ENCODE measurements at places on chromosomes 3 and 15. TPM values are rescaled to one million over a fixed set of nuclear protein-coding genes. Genes with fewer than 3 reads are reported as not detected.
A peak's percentile ranks its signal among the peaks of the same experiment; 100 is the strongest.

DNA sequence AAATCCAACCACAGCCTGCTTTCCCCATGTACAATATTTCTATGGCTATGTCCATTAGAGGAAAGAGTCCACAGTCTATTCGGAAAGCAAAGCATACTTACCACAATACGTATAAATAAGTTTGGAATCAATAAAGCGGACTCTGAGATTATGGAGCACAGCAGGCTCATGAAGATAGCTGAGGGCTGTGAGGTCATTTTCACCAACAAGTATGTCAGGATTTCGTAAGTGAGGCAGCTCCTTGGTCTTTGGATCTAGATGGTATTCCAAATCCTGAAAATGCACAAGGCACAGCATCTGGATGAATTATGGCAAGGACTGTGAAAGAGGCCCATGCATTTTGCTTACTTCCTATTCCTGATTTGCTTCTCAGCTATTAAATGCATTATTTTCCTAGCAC is 100.4 kb downstream of the MYO5A start:
- no peak for DNase-seq
- no peaks in the 10 kb centered on the region for H3K4me1 ChIP-seq
- no peak overlapping the region for H3K4me3 ChIP-seq
- no peaks in the 10 kb centered on the region for H3K27me3 ChIP-seq
- peaks cover 18% of the 10 kb centered on the region for H3K36me3 ChIP-seq

- H3K36me3 ChIP-seq, result no peaks in the 10 kb centered on the region
- DNase-seq, result no peak
- no peaks in the 10 kb centered on the region for H3K27me3 ChIP-seq
- H3K27ac ChIP-seq, result no peak overlapping the region
Measured at GRCh38 chr3:57717205-57717868, 24.5 kb upstream of the DENND6A start.

The WDR73 gene
- total RNA-seq, result 23.7 TPM

The GOLGA8N gene
- total RNA-seq, result 4.3 TPM

The GOLGB1 gene
- total RNA-seq, result 49.8 TPM

GRCh38 chr15:73295630-73296286 is 73.0 kb downstream of the HCN4 start:
- H3K27me3 ChIP-seq, result no peaks in the 10 kb centered on the region
- peak; percentile 42 for DNase-seq
- H3K4me1 ChIP-seq, result no peaks in the 10 kb centered on the region

DNA sequence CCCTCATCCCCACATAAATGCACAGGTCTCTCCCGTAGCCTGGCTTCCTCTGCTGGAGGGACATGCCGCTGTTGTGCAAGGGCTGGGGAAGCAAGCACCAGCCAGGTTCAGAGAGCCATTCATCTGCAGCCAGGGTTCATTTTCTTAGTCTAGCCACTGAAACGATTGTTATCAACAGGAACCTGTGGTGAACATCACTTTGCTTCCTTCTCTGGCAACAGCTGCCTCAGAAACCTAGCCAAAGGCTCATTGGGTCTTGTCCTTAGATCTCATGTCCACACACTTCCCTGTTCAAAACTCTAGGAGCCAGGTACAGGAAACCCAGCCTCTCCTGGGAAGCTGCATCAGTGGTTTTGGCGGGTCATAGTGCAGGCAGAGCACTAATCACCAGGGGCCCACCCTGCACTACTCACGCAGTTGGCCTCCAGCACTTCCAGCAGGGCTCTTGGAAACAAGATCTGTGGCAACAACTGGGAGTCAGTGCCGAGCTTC is 47.0 kb downstream of the OXNAD1 start:
- H3K4me1 ChIP-seq, result peaks cover 85% of the 10 kb centered on the region
- H3K4me3 ChIP-seq, result peak overlapping the region; percentile 1
- no peaks in the 10 kb centered on the region for H3K27me3 ChIP-seq
- peak overlapping the region; percentile 86 for H3K27ac ChIP-seq
- H3K36me3 ChIP-seq, result peaks cover 64% of the 10 kb centered on the region

The KCNMB3 gene
- total RNA-seq, result 0.70 TPM

The THRB gene
- not detected for total RNA-seq

DNA sequence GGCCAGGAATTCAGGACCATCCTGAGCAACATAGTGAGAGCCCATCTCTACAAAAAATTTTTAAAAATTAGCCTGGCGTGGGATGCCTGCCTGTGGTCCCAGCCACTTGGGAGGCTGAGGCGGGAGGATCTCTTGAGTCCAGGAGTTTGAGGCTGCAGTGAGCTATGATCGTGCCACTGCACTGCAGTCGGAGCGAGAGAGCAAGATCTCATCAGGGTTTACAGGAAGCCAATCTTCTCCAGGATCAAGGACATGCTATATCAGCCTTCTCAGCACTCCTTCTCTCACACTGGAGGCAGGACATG is 451 bp upstream of the STOML1 start:
- peaks cover 51% of the 10 kb centered on the region for H3K4me1 ChIP-seq
- H3K27ac ChIP-seq, result no peak overlapping the region
- peaks cover 2% of the 10 kb centered on the region for H3K36me3 ChIP-seq
- no peak for DNase-seq

- no peak overlapping the region for H3K4me3 ChIP-seq
- H3K27me3 ChIP-seq, result no peaks in the 10 kb centered on the region
- no peak for DNase-seq
- no peak overlapping the region for H3K27ac ChIP-seq
- no peaks in the 10 kb centered on the region for H3K36me3 ChIP-seq
- H3K4me1 ChIP-seq, result peaks cover 52% of the 10 kb centered on the region
Measured at GRCh38 chr15:31486506-31486905, 159.9 kb downstream of the KLF13 start.

The TGM5 gene
- total RNA-seq, result not detected

DNA sequence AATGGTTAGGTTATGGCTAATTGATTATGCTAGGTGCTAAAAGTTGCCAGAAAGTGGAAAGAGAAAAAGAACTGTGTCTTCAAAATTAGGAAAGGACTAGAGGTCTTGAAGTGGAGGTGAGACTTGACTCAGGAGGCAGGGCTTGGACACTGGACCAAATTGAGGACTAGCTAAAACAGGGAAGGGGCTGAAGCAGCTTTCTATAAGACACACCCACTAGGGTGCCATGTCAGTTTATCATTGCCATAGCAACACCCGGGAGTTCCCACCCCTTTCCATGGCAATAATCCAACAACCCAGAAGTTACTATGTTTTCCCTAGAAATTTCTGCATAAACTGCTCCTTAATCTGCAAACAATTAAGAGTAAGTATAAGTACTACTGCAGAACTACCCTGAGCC is 42.9 kb upstream of the MITF start:
- no peak for DNase-seq
- H3K4me1 ChIP-seq, result no peaks in the 10 kb centered on the region
- H3K27me3 ChIP-seq, result no peaks in the 10 kb centered on the region
- no peaks in the 10 kb centered on the region for H3K36me3 ChIP-seq

The PIF1 gene
- total RNA-seq, result 0.22 TPM

The GRM7 gene
- not detected for total RNA-seq

DNA sequence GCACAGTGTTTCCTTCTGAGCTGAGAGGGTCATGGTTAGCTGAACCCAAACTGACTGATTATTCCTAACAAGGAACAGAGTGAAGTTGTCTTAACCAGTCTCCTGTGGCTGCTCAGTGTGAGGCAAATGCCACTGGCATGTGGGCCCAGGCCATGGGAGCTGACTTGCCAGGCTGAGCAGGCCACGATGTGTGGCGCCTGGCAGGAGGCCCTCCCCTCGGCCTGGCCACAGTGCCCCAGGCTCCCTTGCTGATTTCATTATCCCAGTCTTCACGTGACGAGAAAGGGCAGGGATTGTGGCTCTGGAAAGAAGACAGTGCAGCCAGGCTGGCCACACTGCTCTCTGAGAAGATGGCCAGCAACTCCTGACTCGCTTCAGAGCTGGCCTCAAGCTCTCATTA is 58.8 kb downstream of the SLCO2A1 start:
- DNase-seq, result no peak
- H3K4me1 ChIP-seq, result no peaks in the 10 kb centered on the region
- H3K36me3 ChIP-seq, result no peaks in the 10 kb centered on the region
- H3K4me3 ChIP-seq, result no peak overlapping the region

The RBMS3 gene
- 1.7 TPM for total RNA-seq

The GLDN gene
- not detected for total RNA-seq

GRCh38 chr3:72227486-72228070 is 442.6 kb upstream of the PROK2 start:
- DNase-seq, result no peak
- no peak overlapping the region for H3K4me3 ChIP-seq
- H3K36me3 ChIP-seq, result no peaks in the 10 kb centered on the region
- no peak overlapping the region for H3K27ac ChIP-seq
- H3K4me1 ChIP-seq, result no peaks in the 10 kb centered on the region

The EAF2 gene
- 4.4 TPM for total RNA-seq

DNA sequence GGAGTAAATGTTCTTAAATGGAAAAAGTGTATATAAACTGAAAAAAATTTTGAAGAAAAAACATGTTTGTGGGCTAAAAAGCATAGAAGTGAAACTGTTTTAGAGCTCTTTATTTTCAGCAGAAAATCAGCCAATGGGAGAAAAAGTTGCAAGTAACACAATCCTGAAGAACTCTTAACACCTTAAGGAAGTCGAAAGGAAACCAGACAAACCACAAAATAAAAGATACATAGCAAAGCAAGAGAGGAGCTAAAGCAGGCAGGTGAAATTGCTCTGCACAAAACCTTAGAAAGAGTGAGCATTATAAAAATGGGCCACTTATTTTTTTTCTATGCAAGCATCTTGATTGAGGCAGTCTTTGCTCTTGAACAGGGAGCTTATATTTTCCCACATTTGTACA is 300.5 kb downstream of the RAP2B start:
- peaks cover 4% of the 10 kb centered on the region for H3K4me1 ChIP-seq
- no peaks in the 10 kb centered on the region for H3K27me3 ChIP-seq
- no peak overlapping the region for H3K27ac ChIP-seq

DNA sequence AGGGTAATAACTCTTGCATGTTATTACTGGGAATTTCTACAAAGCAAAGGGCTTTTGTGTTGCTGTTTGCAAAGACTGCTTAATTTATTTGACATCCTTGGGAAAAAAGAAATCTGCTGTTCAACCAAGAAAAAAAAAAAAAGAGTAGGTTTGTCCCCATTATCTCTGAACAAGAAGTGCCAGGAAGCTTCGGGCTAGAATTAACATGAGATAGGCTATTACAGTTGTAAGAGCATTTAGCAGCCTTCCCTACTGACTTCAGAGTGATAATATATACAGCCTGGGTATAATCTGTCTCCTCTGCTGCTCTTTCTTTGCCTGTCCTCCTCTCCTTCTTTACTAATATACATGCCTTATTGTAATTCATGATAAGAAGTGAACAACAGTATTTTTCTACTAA is 23.3 kb upstream of the CHMP2B start:
- H3K36me3 ChIP-seq, result no peaks in the 10 kb centered on the region
- no peak overlapping the region for H3K4me3 ChIP-seq
- H3K4me1 ChIP-seq, result no peaks in the 10 kb centered on the region
- DNase-seq, result no peak

The CLSTN2 gene
- total RNA-seq, result not detected

The HRH1 gene
- total RNA-seq, result not detected

The RARRES1 gene
- not detected for total RNA-seq

- no peak overlapping the region for H3K27ac ChIP-seq
- no peak for DNase-seq
- H3K4me3 ChIP-seq, result no peak overlapping the region
- no peaks in the 10 kb centered on the region for H3K4me1 ChIP-seq
- no peaks in the 10 kb centered on the region for H3K36me3 ChIP-seq
Measured at GRCh38 chr3:127722091-127722784, 49.5 kb downstream of the ABTB1 start.

- DNase-seq, result no peak
- no peaks in the 10 kb centered on the region for H3K36me3 ChIP-seq
- no peaks in the 10 kb centered on the region for H3K4me1 ChIP-seq
- H3K4me3 ChIP-seq, result no peak overlapping the region
Measured at GRCh38 chr15:67413770-67414390, 107.1 kb upstream of the C15orf61 start.

The GALNT15 gene
- total RNA-seq, result not detected

DNA sequence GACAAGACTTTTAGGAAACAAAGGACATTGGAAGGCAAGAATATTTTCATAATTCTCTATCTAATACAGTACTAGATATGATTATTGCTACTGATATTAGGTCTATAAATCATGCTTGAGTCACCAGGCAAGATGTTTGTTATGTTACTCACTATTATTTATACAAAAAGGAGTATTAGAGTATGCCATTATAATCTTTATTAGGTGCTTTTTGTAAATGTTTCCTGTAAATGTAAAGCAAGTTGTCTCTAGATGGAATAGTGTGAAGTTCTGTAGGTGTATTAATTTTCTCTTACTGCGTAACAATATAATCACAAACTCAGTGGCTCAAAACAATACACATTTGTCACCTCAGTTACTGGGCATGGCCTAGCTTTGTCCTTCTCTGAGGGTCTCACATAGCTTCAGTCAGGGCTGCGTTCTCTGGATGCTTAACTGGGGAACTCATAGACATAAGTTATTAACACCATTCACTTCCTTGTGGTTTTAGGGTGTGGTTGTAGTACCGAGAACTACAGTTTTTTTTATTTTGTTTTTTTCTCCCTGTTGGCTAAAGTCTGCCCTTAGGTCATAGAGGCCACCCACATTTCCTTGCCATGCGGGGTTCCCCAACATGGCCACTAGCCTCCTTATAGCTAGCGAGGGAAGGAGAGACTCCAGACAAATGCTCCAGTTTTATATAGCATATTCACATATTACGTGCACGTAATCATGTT is 20.3 kb upstream of the MAP3K13 start:
- DNase-seq, result no peak
- H3K27me3 ChIP-seq, result no peaks in the 10 kb centered on the region
- no peaks in the 10 kb centered on the region for H3K4me1 ChIP-seq
- no peak overlapping the region for H3K27ac ChIP-seq
- H3K4me3 ChIP-seq, result no peak overlapping the region

DNA sequence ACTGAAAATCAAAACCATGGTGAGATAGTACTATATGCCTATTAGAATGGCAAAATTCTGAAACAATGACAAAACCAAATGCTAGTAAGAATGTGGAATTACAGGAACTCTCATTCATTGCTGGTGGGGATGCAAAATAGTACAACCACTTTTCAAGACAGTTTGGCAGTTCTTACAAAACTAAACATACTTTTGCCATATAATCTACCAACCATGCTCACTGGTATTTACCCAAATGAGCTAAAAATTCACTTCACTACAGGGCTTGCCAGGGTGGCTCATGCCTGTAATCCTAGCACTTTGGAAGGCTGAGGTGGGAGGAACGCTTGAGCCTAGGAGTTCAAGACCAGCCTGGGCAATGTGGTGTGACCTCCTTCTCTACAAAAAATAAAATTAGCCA is 40.0 kb downstream of the MYO9A start:
- no peak for DNase-seq
- H3K27me3 ChIP-seq, result no peaks in the 10 kb centered on the region
- no peaks in the 10 kb centered on the region for H3K4me1 ChIP-seq
- no peak overlapping the region for H3K27ac ChIP-seq
- H3K36me3 ChIP-seq, result no peaks in the 10 kb centered on the region

GRCh38 chr3:17088017-17088416 is 203.3 kb downstream of the PLCL2 start:
- no peak for DNase-seq
- peaks cover 38% of the 10 kb centered on the region for H3K36me3 ChIP-seq
- H3K4me1 ChIP-seq, result peaks cover 18% of the 10 kb centered on the region
- no peaks in the 10 kb centered on the region for H3K27me3 ChIP-seq
